Suppressor macrophage treated with lipopolysaccharide for 1 hour (primary cell): ENCODE measurements at places on chromosomes 5 and 9.

DNA sequence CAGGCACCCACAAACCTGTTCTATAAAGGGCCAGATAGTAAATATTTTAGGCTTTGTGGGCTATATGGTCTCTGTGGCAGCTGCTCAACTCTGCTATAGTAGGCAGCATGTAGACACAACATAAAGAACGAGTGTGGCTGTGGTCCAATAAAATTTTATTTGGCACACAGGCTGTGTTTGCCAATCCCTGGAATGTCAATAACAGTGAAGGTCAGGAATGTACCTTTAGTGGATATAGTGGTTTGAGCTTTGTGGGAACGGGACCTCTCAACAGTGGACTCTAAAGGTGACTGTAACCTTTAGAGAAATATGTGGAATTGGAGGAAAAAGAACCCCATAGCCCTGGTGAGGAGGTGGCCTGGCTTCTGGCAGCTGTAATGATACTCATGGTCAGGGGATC is 145.2 kb downstream of the MAST4 start:
- DNase-seq, result no peak

- DNase-seq, result no peak
Measured at GRCh38 chr9:137221506-137222111, 431 bp downstream of the RNF208 start.

GRCh38 chr9:117344892-117345660 is 69.8 kb downstream of the ASTN2 start:
- no peak for DNase-seq

- no peak for DNase-seq
Measured at GRCh38 chr5:60583616-60584015, 116.3 kb downstream of the DEPDC1B start.

GRCh38 chr9:125202846-125203618 is 2.7 kb downstream of the RABEPK start:
- DNase-seq, result no peak

- no peak for DNase-seq
Measured at GRCh38 chr5:55371145-55371544, 63.4 kb downstream of the MTREX start.

DNA sequence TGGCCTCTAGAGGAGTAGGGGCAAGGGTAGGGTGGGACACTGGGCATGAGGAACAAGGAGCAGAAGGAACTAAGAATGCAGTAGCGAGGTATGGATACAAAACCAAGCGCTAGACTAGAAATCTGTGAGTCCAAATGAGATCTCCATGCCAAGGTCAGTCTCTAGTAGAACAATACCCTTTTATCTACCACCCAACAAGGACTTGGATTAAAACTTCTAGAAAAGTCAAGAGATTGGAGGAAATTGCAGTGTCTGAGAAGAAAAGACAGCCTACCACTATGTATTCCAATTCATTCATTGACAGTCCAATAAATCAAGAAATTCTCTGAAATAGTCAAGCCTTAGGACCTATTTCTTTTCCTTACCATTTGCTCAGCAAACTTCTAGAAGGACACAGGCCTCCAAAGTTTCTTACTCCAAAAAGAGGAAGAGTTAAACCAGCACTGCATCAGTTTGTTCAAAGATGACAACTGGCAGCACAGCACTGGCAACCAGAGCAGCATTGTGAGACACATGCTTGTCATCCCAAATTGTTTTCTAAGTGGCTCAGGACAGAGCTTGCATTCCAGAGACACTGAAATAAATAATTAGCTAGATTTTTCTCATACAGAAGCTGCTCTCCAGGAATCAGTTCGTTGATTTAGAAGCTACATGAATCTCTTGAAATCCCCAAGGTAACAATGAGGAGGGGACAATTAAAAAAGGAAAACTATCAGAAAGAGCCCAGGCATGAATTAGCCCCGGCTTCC is 22.6 kb downstream of the ABCA1 start:
- no peak for DNase-seq

GRCh38 chr9:135777623-135778177 is 75.7 kb downstream of the KCNT1 start:
- DNase-seq, result no peak

DNA sequence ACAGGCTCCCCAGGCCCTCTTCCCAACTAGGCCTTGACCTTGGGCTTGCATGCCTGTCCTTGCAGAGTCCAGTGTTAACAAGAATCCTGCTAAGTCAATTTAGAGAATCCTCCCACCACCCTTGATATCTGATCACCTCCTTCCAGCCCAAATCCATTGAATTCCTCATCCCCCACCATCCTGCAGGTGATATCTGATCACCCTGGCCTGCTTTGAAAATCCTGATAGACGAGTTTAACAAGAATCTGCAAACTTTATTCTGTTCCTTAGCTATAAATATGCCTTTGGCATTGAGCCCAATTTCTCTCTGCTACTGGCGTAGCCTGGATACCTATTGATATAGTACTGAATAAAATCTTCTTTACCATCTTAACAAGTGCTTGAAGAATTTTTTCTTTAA is 125.5 kb downstream of the DIRAS2 start:
- DNase-seq, result no peak

DNA sequence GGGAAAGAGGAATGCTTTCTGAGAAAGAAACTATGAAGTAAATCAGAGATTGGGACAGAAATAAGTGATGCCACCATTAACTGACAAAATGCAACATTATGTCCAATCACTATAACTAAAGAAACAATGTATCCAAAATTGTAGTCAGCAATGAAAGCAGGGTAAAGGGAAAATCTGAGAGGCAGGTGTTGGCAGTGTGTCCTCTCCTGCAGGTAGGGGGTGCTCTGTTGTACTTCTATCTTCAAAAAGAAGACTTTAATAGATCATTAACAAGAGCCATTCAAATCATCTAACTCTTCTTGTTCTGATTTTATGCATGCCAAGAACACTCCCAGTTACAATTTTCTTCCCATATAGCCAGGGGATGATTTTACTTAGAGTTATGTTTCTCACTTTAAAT is 1275.7 kb downstream of the PTPRD start:
- no peak for DNase-seq

GRCh38 chr5:143494162-143494561 is 90.7 kb upstream of the NR3C1 start:
- peak; percentile 61 for DNase-seq

DNA sequence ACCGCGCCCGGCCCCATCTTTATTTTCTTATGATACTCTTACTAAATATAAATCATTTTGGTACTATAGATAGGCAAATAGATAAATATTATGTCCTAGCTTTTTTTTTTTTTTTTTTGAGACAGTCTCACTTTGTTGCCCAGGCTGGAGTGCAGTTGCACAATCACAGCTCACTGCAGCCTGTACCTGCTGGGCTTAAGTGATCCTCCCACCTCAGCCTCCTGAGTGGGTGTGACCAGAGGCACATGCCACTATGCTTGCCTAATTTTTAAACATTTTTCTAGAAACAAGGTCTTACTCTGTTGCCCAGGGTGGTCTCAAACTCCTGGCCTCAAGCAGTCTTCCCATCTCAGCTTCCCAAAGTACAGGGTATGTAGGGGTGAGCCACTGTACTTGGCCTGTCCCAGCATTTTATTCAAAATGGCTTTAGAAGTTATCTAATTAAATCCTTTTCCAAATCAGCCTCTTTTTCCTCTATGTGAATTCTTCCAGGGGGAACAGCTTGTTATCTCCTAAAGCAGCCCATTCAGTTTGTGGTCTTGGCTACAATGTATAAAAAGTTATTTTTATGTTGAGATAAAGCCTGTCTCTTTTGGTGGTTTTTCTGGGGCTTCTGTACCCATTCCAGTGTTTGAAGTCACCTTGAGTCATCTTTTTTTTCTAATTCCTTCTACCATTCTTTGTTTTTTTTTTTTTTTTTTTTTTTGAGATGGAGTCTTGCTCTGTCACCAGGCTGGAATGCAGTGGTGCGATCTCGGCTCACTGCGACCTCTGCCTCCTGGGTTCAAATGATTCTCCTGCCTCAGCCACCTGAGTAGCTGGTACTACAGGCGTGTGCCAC is 12.1 kb downstream of the MELK start:
- DNase-seq, result no peak

- DNase-seq, result peak; percentile 36
Measured at GRCh38 chr5:139315056-139315615, 21.6 kb downstream of the MATR3 start.

GRCh38 chr5:123112196-123112595 is 23.2 kb downstream of the PRDM6 start:
- DNase-seq, result no peak

DNA sequence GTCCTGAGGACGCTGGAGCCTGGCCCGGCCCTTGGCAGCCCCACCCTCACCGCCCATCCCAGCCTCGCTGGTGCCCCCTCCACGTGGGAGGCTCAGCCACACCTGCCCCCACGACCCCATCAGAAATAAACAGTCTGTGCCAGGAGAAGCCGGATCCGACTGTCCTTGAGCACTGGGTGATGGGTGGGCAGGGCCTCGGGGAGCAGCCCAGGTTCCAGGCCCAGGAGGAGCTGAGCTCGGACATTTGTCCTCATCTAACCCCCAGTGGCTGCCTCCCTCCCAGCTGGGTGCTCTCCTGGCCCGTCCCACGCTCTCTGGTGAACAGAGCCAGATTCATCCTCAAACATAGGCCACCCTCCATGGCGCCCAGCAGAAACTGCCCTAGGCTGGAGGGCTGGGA is 4.6 kb upstream of the PTGDS start:
- DNase-seq, result no peak

- no peak for DNase-seq
Measured at GRCh38 chr5:155049569-155050383, 36.2 kb downstream of the KIF4B start.

DNA sequence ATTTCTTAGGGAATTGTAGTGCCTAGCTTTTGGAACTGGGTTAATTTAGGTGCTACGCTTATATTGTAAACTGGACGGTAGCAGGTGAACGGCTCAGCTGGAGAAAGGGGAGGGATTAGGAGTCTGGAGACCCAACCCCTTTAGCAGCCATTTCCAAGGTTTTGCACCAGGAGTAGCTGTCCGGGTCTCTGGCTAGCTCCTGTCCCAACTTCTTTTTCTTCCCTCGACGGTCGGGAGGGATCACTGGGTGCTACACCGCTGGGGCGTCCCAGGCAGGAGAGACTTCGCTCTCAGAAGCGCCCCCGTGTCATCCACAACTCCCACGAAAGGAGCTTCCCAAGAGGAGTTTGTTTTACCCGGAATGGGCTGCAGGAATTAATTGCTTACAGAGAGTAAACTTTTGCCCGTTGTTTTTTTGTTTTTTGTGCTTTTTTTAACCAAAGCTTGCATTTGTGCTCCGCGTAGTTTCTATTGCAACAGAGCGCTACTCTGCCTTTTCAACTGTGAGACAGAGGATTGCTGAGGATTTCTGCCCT is 1640.9 kb upstream of the C9orf72 start:
- no peak for DNase-seq

DNA sequence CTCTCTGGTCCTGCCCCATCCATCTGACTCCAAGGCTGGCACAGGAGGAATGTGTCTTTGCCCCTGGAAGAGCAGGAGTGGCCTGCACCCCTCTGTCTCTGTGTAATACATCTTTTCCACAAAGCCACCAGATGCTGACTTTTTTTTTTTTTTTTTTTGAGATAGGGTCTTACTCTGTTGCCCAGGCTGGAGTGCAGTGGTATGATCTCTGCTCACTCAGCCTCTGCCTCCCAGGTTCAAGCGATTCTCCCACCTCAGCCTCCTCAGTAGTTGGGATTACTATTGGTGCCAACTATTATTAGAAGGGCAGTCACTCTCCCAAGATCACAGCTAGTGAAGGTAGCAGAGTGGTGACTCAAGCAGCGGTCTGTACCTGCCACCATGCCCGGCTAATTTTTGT is 19.6 kb downstream of the SPRY4 start:
- DNase-seq, result no peak

- peak; percentile 54 for DNase-seq
Measured at GRCh38 chr5:141778206-141778605, 96.2 kb upstream of the ARAP3 start.
